ENCODE measurements at places on chromosomes 16 and 17. TPM values are rescaled to one million over a fixed set of nuclear protein-coding genes. Genes with fewer than 3 reads are reported as not detected.

The SOX15 gene
- 1.5 TPM for total RNA-seq

The DHX38 gene
- 50.5 TPM for total RNA-seq

The ARHGDIG gene
- total RNA-seq = 1.6 TPM

The EME1 gene
- total RNA-seq = 3.0 TPM
